Activated CD4-positive, alpha-beta T cell treated with anti-CD3 and anti-CD28 coated beads for 36 hours (primary cell): ENCODE measurements at places on chromosomes 3 and 15. TPM values are rescaled to one million over a fixed set of nuclear protein-coding genes. Genes with fewer than 3 reads are reported as not detected.
A peak's percentile ranks its signal among the peaks of the same experiment; 100 is the strongest.

- DNase-seq = peak; percentile 89
These were observed 67.2 kb downstream of the CACNA2D2 start for GRCh38 chr3:50436114-50436674.

DNA sequence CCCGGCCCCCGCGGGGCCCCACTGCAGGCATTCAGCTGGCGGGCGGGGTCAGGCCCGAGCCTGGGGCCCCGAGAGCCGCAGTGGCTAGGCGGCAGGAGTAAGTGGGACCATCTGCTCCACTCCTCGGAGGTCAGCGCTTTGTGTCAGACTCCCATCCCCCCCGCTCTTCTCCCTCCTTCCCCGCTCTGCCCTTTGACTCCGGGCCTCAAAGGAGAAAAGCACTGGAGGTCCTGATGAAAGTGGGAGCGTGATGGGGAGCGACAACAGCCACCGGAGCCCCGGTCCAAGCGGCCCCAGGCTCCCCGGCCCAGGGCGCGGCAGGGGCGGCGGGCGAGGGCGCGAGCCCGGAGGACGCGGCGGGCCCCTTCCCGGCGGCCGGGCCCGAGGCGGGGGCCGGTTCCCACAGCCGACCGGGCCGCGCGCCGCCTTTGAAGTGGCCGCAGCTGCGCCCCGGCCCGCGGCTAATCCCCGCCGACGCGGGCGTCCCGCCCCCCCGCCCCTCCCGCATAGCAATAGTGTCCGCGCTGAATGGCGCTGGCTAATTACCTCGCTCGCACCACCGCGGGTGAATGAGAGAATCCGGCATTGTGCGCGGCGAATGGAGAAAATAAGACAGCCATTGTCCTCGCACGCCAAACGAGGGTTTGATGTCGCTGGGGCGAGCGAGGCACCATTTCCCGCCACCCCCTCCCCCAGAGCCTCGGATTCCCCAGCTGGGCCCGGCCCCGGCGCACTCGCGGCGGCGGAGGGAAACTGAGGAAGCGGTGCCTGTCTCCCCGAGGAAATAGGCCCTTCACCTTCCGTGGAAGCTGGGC, 22.4 kb downstream of the IGDCC3 start:
- peak; percentile 18 for DNase-seq

GRCh38 chr3:177041730-177042551, 155.3 kb downstream of the TBL1XR1 start:
- no peak for DNase-seq

DNA sequence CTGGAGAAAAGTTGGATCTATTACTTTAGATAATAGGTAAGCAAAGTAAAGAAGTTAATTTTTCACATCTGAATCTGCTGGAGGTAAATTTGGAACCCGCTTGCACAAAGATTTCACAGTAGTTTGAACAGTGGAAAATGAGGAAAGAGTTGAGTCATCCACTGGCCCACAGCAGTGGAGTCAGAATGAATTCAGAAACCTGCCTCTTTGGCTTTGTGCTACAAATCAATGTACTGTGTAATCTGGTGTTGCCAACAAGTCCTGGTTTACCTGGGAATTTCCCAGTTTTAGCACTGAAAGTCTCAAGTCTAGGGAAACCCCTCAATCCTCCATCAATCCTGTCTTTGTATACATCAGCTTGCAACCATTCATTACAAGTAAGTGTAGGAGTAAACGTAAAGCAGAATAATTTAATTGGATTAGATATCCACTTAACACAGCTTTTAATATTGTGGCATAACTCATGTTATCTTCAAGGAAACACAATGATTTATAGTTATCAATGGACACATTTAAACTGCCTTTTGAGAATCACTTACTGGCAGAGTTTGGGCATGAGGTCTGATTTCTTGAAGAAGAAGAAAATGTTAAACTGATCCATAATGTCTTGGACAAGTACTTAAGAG, 100.6 kb downstream of the DCLK3 start:
- no peak for DNase-seq

DNA sequence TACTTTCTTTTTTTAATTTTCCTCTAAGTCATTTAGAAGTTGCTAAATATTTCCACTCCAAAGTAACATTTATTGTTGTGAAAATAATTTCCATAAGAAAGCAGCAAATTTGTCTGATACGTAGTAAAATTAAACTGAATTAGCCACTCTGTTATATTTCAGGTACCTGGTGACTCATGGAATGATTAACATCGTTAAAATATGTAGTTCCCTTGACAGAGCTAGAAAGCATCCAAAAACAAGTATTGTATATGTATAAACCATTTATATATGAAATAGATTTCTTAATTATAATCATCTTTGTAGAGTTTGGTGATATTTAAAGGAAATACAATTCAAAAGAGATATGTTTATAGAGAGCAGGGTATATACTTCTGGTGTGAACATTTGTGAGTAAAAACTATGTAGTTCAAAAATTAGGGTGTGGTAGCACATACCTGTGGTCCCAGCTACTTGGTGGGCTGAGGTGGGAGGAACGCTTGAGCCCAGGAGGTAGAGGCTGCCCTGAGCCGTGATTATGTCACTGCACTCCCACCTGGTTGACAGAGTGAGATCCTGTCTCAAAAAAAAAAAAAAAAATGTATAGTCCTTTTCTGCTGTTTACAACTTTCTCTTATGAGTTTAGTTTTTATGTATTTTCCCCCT, 36.6 kb downstream of the ATP11B start:
- no peak for DNase-seq

DNA sequence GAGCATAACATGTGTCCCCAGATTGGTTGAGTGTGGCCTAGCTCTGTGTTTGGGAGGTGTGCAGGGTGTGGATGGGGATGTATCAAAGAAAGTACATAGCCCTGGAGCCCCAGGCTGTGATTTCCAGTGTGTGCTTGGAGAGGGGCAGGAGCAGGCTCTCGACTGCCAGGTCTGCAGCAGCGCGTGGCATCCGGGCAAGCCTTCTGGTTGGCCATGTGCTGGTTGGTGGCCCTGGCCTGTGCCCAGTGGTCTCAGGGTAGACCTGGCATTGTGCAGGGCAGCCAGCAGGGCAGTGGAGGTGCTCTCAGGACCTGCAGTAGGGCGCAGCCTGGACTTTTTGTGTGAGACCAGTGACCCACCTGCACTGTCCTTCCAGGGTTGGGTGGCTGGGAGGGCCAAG, 231.5 kb downstream of the UBE3A start:
- DNase-seq = no peak

- no peak for DNase-seq
These were observed 19.7 kb upstream of the CGNL1 start for GRCh38 chr15:57356636-57357035.

GRCh38 chr3:146523531-146523930, 20.9 kb downstream of the PLSCR1 start:
- DNase-seq = no peak

- no peak for DNase-seq
These were observed 3.8 kb downstream of the ANPEP start for GRCh38 chr15:89810837-89811236.

DNA sequence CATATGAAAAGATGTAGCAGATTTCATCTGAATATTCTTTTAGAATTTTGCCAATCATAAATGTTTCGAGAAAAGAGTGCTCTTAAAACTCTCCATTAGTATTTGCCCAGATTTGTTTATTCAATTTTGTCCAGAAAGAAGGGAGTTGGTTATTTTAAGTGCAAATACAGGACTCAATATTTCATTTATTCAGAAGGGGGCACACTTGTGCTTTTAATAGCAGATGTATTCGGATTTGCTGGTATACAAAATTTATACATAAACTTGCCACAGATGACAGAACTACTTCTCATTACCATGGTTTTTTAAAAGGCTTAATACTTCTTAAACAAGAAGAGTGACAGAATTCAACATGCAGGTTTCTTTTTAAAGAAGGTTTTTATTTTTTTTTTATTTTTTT, 69.8 kb upstream of the GRM7 start:
- DNase-seq = no peak

- DNase-seq = no peak
These were observed 349.7 kb upstream of the SUCLG2 start for GRCh38 chr3:68004091-68004490.

GRCh38 chr3:180362081-180362480, 239.9 kb upstream of the TTC14 start:
- DNase-seq = no peak

DNA sequence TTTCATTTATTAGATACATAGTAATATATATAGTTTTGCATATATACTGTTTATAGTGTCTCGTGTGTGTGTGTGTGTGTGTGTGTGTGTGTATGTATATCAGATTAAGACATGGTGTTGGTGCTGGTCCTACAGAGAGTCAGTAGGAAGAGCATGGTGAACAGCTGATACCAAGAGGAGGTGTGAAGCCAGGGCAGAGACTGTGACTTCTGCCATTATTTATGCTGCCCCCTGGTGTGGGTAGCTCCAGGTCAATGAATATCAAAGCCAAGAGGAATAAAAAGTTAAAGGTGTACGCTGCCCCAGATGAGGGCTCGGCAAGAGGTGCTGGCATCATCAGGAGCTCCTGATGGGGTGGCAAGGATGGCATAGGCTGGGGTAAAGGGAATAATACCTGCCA, 299.5 kb upstream of the RASGRP1 start:
- DNase-seq = no peak

GRCh38 chr3:29822071-29822470, 541.2 kb downstream of the RBMS3 start:
- DNase-seq = no peak

DNA sequence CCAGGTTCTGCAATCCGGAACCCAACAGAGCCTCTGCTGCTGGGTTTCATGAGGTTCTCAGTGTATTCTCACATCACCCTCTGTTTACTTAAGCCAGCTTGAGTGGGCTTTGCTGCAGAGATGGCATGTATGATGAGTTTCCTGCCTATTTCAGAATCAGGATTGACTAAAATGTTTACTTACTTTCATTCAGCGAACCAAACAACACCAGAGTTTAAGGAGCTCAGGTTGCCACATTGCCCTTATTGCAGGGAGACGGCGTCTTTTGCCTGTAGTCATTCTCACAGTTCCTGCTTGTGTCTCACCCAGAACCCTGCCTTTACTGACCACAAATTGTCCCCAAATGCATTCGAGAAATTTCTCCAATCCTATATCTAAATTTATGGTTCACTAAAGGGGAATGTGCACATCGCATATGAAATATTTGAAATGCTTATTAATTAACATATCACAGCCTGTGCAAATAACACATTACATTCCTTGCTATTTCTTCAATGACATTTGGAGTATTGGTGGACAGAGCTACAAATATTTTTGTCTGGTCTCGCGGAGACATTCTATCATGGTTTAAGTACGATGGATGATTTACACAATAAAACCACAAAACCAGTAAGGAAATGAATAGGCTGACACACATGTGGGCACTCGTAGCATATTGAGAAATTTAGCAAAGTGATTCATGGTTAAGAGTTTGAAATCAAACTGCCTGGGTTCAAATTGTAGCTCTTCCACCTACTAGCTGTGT, 377.2 kb upstream of the CFAP20DC start:
- DNase-seq = no peak

- DNase-seq = peak; percentile 63
These were observed 951 bp downstream of the TARS3 start for GRCh38 chr15:101723171-101723873.

DNA sequence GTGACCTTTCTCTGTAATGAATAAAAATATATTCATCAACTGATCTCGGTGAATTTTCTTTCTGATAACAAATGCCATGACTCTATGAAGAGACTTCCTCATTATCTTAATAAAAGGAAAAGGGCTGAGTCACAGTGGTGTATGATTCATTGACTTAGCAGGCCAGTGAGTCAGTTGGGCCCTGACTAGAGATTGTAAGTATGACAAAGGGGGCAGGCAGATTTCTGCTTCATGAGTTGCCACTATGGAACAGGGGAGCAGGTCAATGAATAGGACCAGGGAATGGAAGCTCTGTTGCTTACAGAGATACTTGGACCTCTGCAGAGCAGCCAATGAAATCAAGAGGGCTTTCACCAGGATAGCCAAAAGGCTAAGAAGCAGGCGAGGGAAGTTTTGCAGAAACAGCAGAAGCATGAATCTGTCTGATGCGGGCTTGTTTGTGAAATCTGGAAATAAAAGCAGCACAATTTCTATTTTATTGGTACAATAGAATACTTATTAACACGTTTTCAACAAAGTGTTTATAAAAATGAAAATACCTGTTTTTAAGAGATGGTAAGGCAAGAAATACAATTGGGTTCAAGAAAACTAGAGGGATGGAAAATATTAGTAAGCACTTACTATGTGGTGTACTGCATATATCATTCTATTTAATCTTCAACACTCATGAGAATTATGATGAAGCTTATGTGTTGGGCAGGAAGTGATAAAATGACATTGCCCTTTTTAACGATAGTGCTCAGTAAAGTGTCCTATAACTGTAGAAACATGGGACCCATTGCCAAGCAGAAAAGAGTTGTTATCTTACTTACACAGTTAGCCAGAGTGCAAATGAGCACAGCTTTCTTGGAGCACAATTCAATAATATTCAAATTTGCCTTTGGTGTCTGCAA, 169.8 kb upstream of the MYRIP start:
- DNase-seq = peak; percentile 51

- no peak for DNase-seq
These were observed 192.7 kb upstream of the FEZF2 start for GRCh38 chr3:62566022-62566557.

DNA sequence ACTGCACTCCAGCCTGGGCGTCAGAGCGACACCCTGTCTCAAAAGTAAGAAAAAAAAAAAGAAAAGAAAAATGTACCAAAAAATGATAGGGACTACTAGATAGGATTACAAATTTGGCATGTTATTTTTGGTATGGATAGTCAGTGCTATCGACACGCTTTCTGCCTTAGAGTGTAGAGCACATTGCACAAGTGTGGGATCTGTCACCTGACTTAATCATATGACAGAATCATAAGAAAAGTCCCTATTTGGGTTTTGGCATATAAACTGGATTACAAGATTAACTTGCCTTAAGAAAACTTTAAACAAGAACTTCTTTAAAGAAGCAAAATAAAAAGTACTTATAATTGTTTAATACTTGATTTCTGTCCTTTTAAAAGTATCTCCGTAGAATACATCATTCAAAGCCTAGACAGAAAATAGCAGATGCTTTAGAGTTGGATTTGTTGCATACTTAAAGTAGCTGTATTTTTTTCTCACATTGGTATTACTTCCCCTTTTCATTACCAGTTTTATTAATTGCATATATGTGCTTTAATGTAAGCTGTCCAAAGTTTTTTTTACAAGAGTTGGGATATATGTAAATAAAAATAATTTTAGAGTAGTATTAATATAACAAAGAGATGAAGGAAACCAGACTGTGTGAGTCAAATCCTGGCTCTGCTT, 7.8 kb downstream of the ATP6V1A start:
- no peak for DNase-seq

GRCh38 chr3:142243134-142243533, 17.7 kb upstream of the GK5 start:
- DNase-seq = no peak

Gene C2CD4B
- total RNA-seq = 0.37 TPM

Gene CASR
- total RNA-seq = 0.05 TPM

Gene SLC51B
- total RNA-seq = not detected

Gene ILDR1
- 0.09 TPM for total RNA-seq

Gene RASA2
- total RNA-seq = 32.0 TPM

Gene ACVR2B
- total RNA-seq = 6.9 TPM

Gene SCN11A
- total RNA-seq = 0.09 TPM

Gene CLDN16
- not detected for total RNA-seq

Gene GASK1A
- not detected for total RNA-seq

Gene ADAM10
- 82.0 TPM for total RNA-seq

Gene CCR2
- 0.09 TPM for total RNA-seq

Gene LNP1
- 1.7 TPM for total RNA-seq

Gene MITF
- not detected for total RNA-seq
